NCI-H2029 treated with DMSO at 0.1 percent for 48 hours (cell line): ENCODE measurements at places on chromosomes 5 and 9.

- DNase-seq = no peak
Observed at GRCh38 chr5:78615697-78616096, 32.9 kb downstream of the LHFPL2 start.

DNA sequence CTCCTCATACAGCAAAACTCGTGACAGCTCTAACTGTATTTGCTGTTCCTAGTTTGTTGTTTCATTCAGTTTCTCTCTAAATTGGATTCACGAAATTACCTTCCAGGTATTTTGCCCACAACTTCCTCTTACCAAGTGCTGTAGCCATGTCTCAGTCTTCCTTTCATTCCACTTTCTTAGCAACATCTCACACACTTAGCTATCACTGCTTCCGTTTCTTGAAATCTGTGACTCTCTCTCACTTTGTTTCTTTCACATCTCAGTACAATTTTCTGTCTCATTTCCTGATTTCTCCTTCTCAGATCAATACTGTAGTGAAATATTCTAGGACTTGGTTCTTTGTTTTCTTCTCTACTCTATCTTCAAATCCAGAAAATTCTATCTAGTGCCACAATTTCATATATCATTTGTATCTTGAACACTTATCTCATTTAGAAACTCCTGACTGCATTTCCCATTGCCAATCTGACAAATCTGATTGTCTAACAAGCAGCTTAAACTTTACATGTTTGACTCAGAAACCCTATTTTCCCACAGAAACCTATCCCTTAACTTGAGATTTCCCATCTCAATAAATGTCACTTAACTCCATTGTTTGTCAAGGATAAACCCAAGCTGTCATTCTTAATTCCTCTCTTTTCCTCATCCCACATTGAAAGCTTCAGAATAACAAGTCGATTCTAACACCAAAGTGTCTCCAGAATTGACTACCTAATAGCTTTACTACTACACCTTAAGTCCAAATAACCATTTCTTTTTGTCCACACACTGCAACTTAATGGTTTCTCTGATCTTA is 303.1 kb downstream of the CDH12 start:
- DNase-seq = no peak

DNA sequence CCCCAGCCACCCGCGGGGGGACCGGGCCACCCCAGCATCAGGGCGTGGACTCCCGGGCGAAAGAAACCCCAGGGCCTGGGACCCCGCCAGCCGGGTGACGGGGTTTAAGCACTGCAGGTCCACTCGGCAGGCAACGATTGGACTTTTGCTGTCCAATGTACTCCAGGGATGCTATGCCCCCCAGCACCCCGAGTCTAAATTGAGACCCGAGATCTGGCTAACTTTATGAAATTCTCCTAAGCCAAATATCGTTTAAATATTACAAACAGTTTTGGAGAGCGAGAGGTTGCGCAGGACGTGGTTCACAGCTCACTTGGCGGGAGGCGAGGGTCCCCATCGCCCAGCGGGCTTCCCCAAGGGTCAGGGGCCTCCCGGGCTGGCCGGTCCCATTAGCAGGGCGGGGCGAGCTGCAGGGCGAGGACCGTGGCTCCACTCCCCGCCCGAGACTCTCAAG is 384 bp upstream of the MRPS2 start:
- DNase-seq = no peak

GRCh38 chr5:173515526-173515925 is 100.9 kb downstream of the BOD1 start:
- no peak for DNase-seq

- DNase-seq = no peak
Observed at GRCh38 chr5:41559184-41559583, 48.8 kb upstream of the PLCXD3 start.

- no peak for DNase-seq
Observed at GRCh38 chr5:109589986-109590385, 99.7 kb upstream of the MAN2A1 start.

- no peak for DNase-seq
Observed at GRCh38 chr9:20476912-20477521, 145.3 kb downstream of the MLLT3 start.

- no peak for DNase-seq
Observed at GRCh38 chr9:2419347-2419746, 202.2 kb upstream of the VLDLR start.

DNA sequence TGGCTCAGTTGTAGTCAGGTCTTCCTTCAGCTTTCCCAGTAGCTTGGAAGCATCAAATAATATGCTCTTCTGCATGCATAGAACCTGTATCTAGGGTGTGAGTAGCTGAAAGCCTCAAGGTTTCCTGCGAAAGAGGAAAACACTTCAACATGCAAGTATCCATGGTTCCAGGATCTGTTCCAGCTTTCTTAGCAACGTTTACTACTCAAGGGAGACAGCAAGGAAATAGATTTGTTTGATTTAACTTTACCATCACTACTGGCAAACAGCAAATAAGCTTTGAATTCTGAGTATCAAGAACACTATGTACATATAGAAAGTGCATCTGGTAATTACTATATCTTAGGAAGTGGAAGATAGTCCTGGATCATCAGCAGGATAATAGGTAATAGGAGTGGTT is 341.0 kb downstream of the PRR16 start:
- no peak for DNase-seq

GRCh38 chr5:17004441-17005106 is 68.5 kb upstream of the MYO10 start:
- DNase-seq = no peak

DNA sequence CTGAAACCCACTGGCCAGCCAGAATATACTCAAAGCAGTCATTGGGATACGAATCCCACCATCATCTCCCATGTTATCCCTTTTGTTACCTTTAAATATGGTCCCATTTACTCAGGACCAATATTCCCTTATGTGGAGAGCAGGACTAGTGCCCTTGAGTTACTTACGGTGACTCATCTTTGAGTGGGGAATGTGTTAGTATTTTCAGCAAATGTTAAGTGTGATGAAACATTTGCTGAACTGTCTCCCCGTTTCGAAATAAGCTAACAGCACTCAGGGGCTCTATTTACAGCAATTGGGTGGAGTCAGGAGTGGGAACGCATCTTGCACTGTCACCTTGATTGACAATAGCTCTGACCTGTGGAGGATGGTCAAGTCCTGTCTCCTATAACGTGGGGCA is 67.4 kb downstream of the CTSL start:
- DNase-seq = no peak

- no peak for DNase-seq
Observed at GRCh38 chr9:127159325-127159801, 36.9 kb upstream of the ANGPTL2 start.

GRCh38 chr9:93093127-93093876 is 2.7 kb upstream of the CARD19 start:
- DNase-seq = no peak

GRCh38 chr5:133122711-133123110 is 70.9 kb downstream of the HSPA4 start:
- no peak for DNase-seq

DNA sequence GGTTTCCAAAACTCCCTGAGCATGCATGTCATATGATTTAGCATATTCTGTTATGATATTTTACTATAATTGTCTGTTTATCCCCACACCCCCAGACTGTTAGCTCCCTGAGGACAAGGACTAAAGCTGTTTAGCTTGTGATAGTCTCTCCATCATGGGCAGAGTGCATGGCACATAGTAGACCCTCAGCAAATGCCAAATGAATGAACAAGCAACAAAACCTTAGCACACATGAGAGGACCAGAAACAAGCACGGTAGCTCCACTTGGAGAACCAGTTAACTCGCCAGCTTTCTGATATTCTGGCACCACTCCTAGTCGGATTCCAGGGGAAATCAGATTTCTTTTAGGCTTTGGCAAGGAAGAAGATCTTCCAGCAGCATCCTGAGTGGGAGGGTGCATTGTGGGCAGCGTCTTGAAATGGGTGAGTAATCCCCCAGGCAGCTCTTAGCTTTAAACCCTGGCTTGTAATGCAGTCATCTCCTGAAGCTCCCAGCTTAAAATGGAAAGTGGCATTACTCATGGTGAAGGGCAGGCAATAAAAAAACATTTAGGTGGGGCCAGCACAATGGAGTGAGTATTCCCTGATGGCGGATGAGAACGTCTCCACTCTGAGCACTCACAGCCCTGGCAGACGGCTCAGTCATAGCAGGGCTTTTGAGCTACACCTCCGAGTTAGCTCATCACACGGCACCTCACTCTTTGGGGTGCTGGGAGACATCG is 41.1 kb downstream of the FGF1 start:
- no peak for DNase-seq

DNA sequence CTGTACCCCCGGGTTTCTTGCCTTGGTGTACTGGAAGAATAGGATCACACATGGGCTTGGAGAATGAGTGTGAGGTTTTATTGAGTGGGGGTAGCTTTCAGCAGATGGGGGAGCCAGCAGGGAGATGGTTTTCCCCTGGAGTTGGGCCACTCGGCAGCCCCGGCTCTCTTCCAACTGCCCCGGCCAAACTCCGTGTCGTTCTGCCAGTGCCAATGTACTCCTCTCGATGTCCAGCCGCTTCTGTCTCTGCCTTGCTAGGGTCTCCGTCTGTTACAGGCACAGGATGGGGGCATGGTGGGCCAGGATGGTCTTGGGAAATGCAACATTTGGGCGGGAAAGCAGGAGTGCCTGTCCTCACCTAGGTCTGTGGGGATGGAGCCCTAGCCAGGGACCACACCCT is 7.6 kb upstream of the PLPP6 start:
- DNase-seq = no peak

DNA sequence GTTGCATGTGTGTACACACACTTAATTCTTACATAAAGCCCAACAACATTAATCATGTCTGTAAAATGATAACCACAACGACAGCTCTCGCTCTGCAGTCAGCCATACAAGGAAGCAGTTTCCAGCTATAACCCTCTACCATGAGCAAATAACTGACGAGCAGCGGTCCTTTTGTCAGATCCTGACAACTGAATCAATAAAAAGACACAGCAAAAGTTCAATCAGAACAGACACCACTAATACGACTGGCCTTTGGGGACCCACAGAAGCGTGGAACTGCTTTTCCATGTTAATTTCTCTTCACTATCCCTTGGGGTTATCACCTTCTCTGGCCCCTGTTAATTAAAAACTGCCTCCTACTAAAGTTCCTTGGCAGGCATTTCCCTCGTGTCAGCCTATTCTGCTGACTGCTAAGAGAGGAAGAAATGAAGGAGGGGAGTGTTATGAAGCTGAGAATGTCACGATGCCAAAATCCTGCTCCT is 722.8 kb upstream of the GRAMD2B start:
- DNase-seq = peak; percentile 96

- DNase-seq = no peak
Observed at GRCh38 chr5:77319117-77319804, 108.8 kb downstream of the PDE8B start.

- no peak for DNase-seq
Observed at GRCh38 chr5:134647750-134648424, 698 bp upstream of the SEC24A start.

DNA sequence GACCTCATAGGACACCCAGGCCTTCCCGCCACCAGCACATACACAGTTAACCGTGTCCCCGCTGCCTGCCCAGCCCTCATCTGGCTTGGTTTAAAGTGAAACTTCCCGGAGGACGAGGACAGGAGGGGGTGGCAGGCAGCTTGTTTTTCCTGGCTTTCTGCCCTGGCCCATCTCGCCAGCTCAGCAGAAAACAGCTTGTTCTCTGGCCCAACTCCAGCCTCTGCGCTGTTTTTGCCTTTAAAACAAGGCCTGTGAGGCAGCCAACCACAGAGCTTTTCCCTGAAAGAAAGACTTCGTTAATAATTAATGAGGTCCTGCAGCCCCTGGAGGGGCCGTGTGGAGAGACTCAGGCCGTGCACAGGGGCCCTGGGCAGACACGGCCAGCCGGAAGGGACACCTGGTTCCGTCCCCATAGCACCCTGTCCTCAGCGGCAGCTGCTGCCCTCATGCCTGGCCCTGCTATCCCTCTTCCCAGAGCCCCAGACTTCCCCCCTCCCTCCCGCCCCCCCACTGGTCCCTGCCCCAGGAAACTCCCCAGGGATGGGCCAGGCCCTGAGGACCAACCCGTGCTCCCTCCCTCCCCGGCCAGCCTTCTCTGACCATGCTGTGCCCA is 108.7 kb downstream of the RXRA start:
- DNase-seq = peak; percentile 87
